ENCODE measurements at places on chromosomes 3 and 15.

DNA sequence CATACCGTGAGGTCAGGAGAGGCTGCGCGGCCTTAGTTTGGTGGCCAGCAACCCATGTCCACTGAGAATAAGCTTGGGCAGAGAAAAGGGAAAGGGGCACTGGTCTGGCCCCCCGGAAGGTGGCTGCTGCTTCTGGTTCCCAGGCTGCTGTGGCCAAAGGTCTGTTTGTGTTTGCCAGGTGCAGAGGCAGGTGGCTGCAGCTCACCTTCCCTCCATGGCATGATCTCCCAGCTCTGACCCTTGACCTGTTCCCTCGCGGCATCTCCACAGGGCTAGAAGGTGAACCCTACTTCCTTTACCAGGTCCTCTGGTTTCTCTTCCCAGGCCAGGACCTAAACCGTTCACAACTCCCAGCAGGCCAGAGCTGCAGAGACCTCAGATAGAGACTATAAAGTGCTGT, 13.8 kb downstream of the VPS18 start:
- no peak for DNase-seq

DNA sequence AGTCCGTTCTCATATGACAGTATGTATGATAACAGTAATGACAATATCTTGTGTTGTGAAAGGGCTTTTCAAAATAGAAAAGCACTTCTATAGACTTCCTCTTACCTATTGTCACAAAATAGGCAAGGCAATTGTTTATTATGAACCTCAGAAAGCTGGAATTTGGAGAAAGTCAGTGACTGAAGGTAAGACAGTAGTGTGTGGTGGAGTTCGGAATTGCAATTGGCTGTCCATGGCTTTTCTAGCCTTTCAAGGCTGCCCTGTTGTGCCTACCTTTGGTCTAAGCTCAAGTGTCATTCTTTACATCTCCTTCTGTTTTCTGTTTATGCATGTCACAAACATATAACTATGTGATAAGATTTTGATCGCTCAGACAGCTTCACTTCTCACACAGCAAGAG, 219.3 kb upstream of the NR2E3 start:
- no peak for DNase-seq

- DNase-seq, result no peak
These were observed 26.0 kb downstream of the TMEM158 start for GRCh38 chr3:45199837-45200648.

- no peak for DNase-seq
These were observed 378.1 kb downstream of the GABRB3 start for GRCh38 chr15:26394801-26395200.

DNA sequence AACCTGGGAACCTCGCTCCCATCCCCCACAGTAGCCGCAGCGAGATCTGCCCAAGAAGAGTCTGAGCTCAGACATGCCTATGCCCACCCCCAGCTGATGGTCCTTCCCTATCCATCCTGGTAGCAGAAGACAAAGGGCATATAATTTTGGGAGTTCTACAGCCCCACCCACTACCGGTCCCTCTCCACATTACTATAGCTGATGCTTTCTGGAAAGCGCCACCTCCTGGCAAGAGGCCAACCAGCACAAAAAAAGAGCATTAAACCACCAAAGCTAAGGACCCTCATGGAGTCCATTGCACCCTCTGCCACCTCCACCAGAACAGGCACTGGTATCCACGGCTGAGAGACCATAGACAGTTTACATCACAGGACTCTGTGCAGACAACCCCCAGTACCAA, 168.4 kb downstream of the MEGF11 start:
- no peak for DNase-seq

- DNase-seq, result peak; percentile 50
These were observed 832 bp downstream of the TGFBR2 start for GRCh38 chr3:30607032-30607833.

Measured in T-helper 9 cell (primary cell).